Activated naive CD4-positive, alpha-beta T cell treated with anti-CD3 and anti-CD28 coated beads, Interleukin-2, amount 50 U/mL, for 72 hours (primary cell): ENCODE measurements at places on chromosomes 16 and 17. TPM values are rescaled to one million over a fixed set of nuclear protein-coding genes. Genes with fewer than 3 reads are reported as not detected.

Gene TMC7
- not detected for total RNA-seq

DNA sequence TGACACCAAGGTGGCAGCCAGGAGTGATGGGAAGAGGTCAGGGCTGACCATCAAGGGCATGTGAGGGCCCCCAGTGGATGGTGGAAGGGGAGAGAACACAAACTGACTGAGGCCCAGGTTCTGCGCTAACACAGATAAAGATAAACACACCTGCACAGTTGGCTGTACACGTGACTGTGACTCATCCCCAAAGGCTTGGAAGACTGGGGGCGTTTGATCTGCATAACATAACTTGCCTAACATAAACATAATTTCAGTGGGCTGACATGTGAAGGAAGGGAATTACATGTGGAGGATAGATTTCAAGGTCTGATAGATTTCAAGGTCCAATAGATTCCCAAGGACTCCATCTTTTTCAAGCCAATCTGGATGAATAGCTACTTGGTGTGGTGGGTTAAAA is 100.9 kb upstream of the TNRC6C start:
- DNase-seq = no peak

Gene MMP15
- 0.76 TPM for total RNA-seq

Gene NPIPA8
- total RNA-seq = 28.9 TPM

DNA sequence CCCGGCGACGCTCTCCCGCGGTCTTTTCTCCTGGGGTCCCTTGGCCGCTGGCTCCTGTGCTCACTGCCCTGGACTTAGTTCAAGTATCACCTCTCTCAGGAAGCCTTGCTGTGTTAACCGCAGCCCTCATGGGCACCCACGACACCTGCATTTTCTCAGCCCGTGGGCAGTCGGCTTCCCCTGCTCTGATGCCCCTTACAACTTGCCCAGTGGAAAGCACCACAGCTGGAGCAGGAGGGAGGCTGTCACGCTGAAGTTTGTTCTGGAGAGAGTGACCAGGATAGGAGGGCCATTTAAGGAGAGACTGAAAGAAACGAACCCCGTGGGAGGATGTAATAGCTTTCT is 395 bp downstream of the STXBP4 start:
- peak; percentile 21 for DNase-seq

DNA sequence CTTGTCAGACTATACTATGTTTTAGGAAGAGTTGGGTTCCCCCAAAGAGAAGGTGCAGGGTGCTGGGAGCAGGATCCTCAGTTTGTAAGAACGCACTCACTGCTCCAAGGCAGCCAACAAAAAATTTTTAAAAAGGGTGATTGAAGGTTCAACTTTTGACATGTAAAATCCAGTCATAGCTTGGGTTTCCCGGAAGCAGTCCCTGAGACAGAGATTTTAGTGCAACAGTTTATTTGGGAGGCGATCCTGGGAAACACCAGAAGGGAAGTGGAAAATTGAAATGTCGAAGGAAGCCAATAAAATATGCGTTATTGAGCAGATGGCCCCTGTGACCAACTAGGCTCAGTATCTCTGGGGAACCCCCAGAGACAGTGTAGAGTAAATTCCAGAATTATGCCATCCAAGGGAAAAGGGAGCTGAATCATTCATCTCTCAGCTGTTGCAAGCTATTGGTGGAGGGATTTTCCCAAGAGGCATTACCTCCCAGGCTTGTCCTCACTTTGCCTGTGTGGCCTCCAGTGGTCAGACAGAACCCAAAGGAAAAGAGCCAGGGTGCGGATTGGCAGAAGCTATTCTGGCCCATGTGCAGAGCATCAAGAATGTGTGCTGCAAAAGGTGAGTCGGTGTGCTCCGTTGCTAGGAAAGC is 72.9 kb downstream of the HS3ST3B1 start:
- DNase-seq = no peak

Gene ATP6V0C
- 94.4 TPM for total RNA-seq
